IMR-90 (cell line): ENCODE measurements at places on chromosomes 1 and 21. TPM values are rescaled to one million over a fixed set of nuclear protein-coding genes. Genes with fewer than 3 reads are reported as not detected.

DNA sequence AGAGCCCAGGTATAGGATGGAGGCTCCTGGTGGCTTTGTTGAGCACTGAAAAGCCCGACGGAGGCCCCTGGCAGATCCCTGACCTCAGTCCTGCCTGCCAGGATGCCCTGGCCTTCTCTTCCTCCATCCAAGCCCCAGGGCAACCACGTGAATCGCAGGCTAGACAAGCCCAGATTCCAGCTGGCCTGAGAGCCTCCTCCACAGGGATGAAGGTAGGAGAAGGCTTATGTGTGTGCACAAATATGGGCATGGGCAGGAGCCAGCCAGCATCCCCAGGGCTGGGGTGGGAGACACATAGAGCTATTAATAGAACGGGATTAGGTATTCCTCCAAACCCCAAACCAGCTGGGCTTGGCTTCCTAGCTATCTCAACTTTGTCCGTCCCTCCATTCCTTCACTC, 4.0 kb upstream of the EXTL1 start:
- no peak overlapping the region for H3K4me3 ChIP-seq
- peak; percentile 75 for DNase-seq
- H3K27me3 ChIP-seq = no peaks in the 10 kb centered on the region

- no peaks in the 10 kb centered on the region for H3K4me1 ChIP-seq
- DNase-seq = no peak
- H3K27me3 ChIP-seq = no peaks in the 10 kb centered on the region
- no peak overlapping the region for H3K27ac ChIP-seq
Observed at GRCh38 chr1:76224752-76225151, 150.2 kb downstream of the ST6GALNAC3 start.

DNA sequence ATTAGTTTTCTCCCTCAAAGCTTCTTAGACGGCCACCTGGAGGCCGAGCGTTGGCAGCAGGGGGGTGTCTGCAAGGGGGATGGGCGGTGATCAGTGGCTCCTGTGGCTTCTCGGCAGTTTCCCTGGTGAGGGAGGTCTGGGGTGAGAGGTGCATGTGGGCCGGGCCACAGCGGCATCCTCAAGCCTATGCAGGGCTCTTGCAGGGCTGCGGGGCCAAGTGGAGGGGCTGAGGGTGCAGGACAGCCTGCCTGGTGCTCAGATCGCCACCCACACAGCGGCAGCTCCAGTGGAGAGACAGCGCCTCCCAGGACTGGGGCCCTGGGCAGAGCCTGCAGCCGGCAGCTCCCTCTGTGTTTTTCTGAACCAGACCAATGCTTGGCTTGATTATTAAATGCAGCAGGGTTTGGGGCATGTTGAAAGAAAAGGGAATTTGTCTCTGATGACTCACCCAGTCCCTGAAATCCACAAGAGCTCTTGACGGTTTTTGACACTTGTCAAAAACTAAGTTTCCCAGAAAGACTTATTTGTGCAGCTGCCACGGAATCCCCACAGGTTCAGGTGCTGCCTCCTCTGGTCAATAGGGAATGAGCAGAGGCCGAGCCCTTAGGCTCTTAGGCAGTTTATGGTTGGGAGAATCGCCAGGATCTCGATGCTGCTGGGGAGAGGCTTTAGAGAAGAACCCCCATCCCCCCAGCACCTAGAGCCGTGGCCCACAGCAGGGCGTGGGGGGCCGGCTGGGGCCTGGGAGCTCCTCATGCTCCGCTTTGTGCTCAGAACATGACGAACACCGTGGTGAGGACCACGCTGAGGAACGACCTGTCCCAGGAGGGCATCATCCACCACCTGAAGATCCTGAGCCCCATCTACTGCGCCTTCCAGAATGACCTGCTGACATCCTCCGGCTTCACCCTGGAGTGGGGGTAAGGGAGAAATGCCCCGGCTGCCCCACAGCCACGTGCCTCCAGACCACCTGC, 54.7 kb downstream of the UMODL1 start:
- H3K36me3 ChIP-seq = no peaks in the 10 kb centered on the region
- no peak overlapping the region for H3K4me3 ChIP-seq
- H3K27ac ChIP-seq = no peak overlapping the region
- peaks cover 35% of the 10 kb centered on the region; the same call in 1 of the 2 replicates for H3K27me3 ChIP-seq

NGF gene
- 8.3 and 12.5 TPM in 2 replicates for total RNA-seq

NTNG1 gene
- 2.3 and 2.8 TPM in 2 replicates for total RNA-seq

KIF2C gene
- total RNA-seq = 40.5 and 45.0 TPM in 2 replicates

CCDC28B gene
- 17.2 and 18.6 TPM in 2 replicates for total RNA-seq

RGSL1 gene
- total RNA-seq = not detected in 2 replicates

ANKRD34A gene
- 0.56 and 0.90 TPM in 2 replicates for total RNA-seq
